ENCODE measurements at places on chromosomes 7 and 10. TPM values are rescaled to one million over a fixed set of nuclear protein-coding genes. Genes with fewer than 3 reads are reported as not detected.

Gene CRPPA
- 0.42 TPM for total RNA-seq

Gene MTG1
- 53.2 TPM for total RNA-seq

Gene BUD31
- 155 TPM for total RNA-seq

Gene CYP2C9
- not detected for total RNA-seq

Gene COL26A1
- total RNA-seq = 0.36 TPM

Gene FZD8
- 5.0 TPM for total RNA-seq

Gene TMEM225B
- total RNA-seq = 1.0 TPM

Gene SPACDR
- total RNA-seq = 0.65 TPM

Gene SKIDA1
- total RNA-seq = 0.91 TPM

Gene CFTR
- not detected for total RNA-seq

Gene HOXA3
- total RNA-seq = 6.4 TPM

Gene OR6V1
- not detected for total RNA-seq

Gene RNF148
- not detected for total RNA-seq
